ENCODE measurements at places on chromosomes 2 and 18. TPM values are rescaled to one million over a fixed set of nuclear protein-coding genes. Genes with fewer than 3 reads are reported as not detected.

Gene NTSR2
- not detected for total RNA-seq

Gene ELOA2
- not detected for total RNA-seq

Gene PARD6G
- total RNA-seq, result 25.2 TPM

DNA sequence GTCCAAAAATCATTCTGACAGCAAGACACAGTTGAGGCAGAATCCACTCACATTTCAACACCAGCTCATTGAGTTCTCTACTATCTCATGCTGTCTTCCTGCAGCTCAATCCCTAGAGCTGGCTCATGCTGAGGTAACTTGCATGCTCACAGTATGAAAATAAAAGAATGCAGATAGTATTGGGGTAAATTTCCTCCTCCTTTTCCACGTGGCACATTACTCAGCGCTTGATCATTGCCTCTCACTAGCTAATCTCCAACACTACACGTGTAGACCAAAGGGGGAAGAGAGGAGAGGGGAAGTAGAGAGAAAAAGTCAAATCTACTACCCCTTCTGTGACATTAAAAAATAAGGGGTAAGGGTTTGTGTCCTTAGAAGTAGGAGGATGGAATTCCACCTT is 300.6 kb downstream of the AFF3 start:
- H3K4me1 ChIP-seq, result peaks cover 10% of the 10 kb centered on the region
- H3K27ac ChIP-seq, result no peak overlapping the region
- no peak for DNase-seq
- H3K4me3 ChIP-seq, result no peak overlapping the region
- no peaks in the 10 kb centered on the region for H3K36me3 ChIP-seq
- H3K27me3 ChIP-seq, result peaks cover 4% of the 10 kb centered on the region

GRCh38 chr2:109382951-109383350 is 230.8 kb downstream of the SEPTIN10 start:
- no peak overlapping the region for H3K27ac ChIP-seq
- H3K4me1 ChIP-seq, result peaks cover 5% of the 10 kb centered on the region
- DNase-seq, result no peak
- no peaks in the 10 kb centered on the region for H3K36me3 ChIP-seq

DNA sequence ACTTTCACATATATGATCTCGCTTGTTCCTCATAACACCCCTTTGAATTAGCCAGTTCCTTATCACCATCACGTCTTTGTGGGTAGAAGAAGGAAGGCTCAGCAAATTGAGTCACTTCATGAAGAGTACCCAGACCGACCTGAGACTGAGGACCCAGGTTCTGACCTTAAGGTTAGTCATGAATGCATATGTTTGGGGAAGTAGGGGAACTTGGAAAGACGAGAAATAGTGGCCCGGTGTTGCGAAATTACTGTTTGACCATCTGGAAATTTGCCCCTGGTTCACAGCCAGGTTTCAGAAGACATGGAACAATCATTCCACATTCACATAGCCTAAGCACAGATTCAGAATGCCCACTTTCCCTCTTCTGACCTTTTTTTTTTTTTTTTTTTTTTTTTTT is 59.8 kb downstream of the MEIS1 start:
- H3K27me3 ChIP-seq, result no peaks in the 10 kb centered on the region
- no peak overlapping the region for H3K27ac ChIP-seq
- DNase-seq, result no peak
- no peaks in the 10 kb centered on the region for H3K36me3 ChIP-seq

DNA sequence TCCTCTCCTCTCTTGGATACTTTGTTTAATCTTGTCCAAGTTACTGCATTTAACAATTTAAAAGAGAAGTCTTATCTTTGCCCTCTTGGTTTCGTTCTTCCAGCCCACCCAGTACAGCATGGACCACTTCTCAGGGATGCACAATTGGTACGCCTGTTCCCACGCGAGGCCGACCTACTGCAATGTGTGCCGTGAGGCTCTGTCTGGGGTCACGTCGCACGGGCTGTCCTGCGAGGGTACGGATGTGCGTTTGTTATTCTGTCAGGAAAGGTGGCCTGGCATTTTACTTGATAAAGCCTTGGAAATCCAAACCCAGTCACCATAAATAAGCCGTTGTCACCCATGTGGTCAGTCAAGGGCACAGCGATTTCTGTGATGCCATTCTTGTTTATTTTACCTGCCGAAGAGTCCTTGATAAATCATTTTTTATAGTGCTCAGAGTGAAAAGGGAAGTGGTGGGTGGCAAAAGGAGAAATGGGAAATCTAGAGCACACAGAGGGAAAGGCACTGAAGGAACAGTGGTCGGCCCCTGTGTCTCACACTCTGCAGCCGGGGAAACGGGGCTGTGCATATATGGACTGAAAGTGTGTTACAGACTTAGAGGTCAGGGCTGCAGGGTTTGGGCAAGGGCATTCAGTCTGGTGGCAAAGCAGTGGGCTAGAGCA is 80.5 kb downstream of the DGKD start:
- no peak overlapping the region for H3K4me3 ChIP-seq
- H3K27ac ChIP-seq, result no peak overlapping the region
- H3K27me3 ChIP-seq, result no peaks in the 10 kb centered on the region
- no peaks in the 10 kb centered on the region for H3K36me3 ChIP-seq
- peaks cover 13% of the 10 kb centered on the region for H3K4me1 ChIP-seq

- no peak overlapping the region for H3K4me3 ChIP-seq
- H3K27ac ChIP-seq, result no peak overlapping the region
- H3K36me3 ChIP-seq, result no peaks in the 10 kb centered on the region
- peaks cover 3% of the 10 kb centered on the region for H3K27me3 ChIP-seq
- DNase-seq, result no peak
Observed at GRCh38 chr2:179856205-179856604, 5.2 kb downstream of the ZNF385B start.

- no peaks in the 10 kb centered on the region for H3K27me3 ChIP-seq
- H3K4me3 ChIP-seq, result no peak overlapping the region
- H3K27ac ChIP-seq, result no peak overlapping the region
- no peaks in the 10 kb centered on the region for H3K36me3 ChIP-seq
Observed at GRCh38 chr2:142871396-142871795, 6.1 kb upstream of the KYNU start.

DNA sequence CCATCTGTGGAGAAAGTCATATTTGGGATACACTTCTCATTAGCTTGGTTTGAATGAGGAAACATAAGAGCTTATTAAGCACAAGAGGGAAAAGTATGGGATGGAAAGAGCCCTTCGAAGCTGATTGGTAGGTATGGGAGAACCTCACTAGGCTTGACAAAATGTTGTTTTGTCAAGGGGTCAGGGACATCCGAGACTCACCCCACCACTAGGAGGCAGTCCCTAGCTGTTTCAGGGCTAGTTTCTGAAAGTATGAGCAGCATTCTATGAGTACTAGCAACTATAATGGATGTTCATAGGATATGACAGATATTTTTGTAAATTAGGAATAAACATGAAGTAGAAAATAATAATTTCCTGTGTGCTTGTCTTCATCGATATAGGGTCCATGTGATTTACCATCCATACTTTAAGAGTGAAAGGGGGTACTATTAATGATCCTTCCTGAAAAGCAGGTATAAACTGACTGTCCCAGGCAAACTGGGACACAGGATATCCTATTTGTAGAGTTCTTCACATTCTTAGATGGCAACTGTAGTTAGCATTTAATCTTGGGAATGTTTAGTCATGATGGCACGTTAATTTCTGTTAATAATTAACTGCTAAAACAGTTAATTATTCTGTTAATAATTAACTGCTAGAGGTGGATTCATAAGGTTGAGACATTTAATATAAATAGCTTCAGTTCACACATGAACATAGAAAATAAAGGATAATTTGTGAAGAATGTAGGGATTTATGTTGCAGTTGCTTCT is 28.4 kb downstream of the OTX1 start:
- H3K36me3 ChIP-seq, result no peaks in the 10 kb centered on the region
- no peak overlapping the region for H3K4me3 ChIP-seq
- H3K27ac ChIP-seq, result no peak overlapping the region
- H3K4me1 ChIP-seq, result no peaks in the 10 kb centered on the region
- peak; percentile 20 for DNase-seq

DNA sequence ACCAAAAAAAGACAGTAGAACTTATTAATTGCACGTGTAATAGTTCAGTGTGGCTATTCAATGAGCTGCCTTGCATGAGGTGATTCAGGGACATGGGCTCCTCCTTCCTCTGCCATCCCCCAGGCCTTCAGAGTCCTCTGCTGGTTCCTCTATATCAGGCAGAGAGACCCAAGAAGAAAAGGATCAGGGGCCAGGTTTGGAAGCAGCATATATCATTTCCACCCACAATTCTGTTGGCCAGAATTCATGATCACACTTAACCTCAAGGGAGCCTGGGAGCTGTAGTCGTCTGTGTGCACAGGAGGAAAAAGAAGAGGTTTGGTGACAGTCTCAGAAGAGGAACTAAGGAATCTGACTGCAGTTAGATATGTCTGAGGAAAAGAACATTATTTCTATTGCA is 114.0 kb upstream of the GLS start:
- H3K4me1 ChIP-seq, result peaks cover 8% of the 10 kb centered on the region
- H3K4me3 ChIP-seq, result no peak overlapping the region
- H3K36me3 ChIP-seq, result no peaks in the 10 kb centered on the region
- H3K27ac ChIP-seq, result no peak overlapping the region

DNA sequence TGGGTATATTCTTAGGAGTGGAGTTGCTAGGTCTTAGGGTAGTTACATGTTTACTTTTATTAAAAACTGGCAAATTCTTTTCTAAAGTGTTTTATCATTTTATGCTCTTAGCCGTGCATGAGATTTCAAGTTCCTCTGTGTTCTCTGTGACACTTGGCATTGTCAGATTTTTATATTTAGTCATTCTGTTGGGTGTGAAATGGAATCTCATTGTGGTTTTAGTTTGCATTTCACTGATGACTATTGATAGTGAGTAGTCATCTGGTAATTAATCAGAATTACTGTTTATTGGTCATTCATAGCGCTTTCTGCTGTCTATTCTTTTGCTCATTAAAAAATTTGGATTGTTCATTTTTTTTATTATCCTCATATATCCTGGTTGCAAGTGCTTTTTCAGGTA is 34.1 kb downstream of the RAB3GAP1 start:
- no peak overlapping the region for H3K27ac ChIP-seq
- DNase-seq, result no peak
- no peaks in the 10 kb centered on the region for H3K4me1 ChIP-seq
- peaks cover 6% of the 10 kb centered on the region for H3K36me3 ChIP-seq

DNA sequence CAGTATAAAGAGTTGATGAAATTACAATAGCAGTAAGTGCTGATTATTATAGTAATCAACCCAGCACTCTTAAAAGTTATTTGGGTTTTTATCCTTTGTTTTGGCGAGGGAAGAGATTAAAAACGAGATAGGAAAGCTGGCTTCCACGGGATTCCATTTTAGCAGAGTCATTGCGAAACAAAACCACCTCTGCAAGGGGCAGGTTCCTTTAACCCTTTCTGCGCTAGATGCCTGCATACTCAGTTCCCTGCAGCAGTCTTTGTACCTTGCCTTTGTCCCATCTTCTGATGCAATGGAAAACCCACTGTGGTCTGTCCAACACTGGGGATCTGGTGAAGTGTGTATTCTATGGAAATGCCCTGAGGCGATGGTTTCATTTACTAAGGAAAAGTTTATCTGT is 2.7 kb downstream of the YPEL5 start:
- peak overlapping the region; percentile 52 for H3K27ac ChIP-seq
- H3K4me1 ChIP-seq, result peaks cover 23% of the 10 kb centered on the region
- H3K36me3 ChIP-seq, result no peaks in the 10 kb centered on the region
- H3K27me3 ChIP-seq, result peaks cover 6% of the 10 kb centered on the region

DNA sequence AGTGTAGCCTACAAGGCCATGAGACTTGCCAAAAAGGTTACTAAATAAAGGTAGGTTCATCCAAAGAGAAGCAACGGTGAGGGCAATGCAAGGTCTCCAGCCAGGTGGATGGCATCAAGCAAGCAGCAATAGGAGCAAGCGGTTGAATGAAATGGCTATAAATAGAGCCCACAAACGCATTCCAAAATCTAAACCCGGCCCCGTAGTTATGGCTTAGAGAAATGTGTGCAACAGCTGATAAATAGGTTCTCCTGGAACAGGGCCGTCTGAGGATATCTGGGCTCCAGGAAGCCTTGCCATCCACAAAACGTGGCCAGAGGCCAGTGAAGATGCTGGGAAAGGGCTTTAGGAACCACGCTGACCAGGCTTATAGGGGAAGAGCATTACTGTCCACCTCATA is 146.1 kb upstream of the PID1 start:
- no peak overlapping the region for H3K4me3 ChIP-seq
- peaks cover 15% of the 10 kb centered on the region for H3K4me1 ChIP-seq
- peak overlapping the region; percentile 90 for H3K27ac ChIP-seq
- peaks cover 5% of the 10 kb centered on the region for H3K36me3 ChIP-seq
- peaks cover 4% of the 10 kb centered on the region for H3K27me3 ChIP-seq

DNA sequence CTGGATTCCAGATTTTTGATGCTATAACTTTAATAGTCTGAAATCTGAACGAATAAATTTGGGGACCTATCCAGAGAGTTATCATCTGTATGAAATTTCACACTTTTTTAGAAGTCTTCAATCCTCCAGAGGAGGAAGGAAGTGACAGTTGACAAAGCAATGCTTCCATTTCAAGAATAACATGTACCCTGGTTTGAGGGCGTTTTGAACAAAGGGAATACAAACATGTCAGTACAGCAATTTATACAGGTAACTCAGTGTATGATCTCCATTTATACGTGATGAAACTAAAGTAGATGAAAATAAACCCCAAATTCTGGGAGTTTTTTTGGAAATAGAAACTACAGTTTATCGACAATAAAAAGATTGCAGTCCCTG is 42.2 kb downstream of the CIB4 start:
- no peak for DNase-seq
- H3K27me3 ChIP-seq, result peaks cover 3% of the 10 kb centered on the region
- H3K4me3 ChIP-seq, result no peak overlapping the region

- no peak overlapping the region for H3K27ac ChIP-seq
- no peaks in the 10 kb centered on the region for H3K36me3 ChIP-seq
- no peak overlapping the region for H3K4me3 ChIP-seq
- no peak for DNase-seq
- H3K27me3 ChIP-seq, result peaks cover 1% of the 10 kb centered on the region
Observed at GRCh38 chr18:13438507-13439056, 220.0 kb downstream of the LDLRAD4 start.

All from glutamatergic neuron (in vitro differentiated cells).